ENCODE measurements at places on chromosomes 2 and 18.

GRCh38 chr2:129587426-129588064 lies 391.9 kb upstream of the RAB6C start:
- DNase-seq, result no peak

DNA sequence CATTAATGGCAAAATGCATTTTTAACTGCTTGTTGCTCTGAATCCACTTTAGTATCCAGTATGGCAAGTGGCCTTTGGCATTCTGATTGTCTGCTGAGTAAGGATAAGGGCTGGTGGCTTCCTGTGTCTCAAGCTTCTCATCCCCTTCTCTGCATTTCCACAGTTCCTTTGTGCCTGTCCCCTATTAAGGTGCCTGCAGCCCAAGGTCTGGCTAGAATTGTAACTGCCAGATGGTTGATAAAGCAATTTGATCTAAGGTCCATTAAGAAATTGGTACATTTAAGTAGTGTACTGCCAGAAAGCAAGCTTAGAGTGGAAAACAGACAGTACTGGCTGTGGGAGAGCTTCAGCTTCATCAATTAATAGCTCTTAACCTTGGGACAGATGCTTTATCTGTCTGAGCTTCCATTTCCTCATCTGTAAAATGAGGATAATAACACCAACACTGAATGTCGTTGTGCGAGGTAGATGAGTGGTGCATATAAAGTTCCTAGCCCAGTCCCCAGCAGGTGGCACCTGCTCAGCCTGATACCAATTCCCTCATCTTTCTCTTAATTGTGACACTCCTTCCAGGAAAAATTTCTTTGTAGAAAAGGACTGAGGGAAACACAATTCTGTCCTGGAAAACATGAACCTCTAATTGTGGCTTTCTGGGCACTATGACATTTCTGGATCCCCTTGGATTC lies 570.6 kb upstream of the GCFC2 start:
- DNase-seq, result no peak

DNA sequence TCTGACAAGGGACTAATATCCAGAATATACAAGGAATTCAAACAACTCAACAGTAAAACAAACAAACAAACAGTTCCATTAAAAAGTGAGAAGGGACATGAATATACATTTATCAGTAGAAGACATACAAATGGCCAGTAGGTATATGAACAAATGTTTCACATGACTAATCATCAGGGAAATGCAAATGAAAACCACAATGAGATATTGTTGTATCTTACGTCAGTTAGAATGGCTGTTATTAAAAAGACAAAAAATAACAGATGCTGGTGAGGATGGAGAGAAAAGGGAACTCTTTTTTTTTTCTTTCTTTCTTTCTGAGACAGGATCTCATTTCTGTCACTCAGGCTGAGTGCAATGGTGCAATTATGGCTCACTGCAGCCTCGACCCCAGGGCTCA lies 175.5 kb downstream of the CAMKMT start:
- no peak for DNase-seq

DNA sequence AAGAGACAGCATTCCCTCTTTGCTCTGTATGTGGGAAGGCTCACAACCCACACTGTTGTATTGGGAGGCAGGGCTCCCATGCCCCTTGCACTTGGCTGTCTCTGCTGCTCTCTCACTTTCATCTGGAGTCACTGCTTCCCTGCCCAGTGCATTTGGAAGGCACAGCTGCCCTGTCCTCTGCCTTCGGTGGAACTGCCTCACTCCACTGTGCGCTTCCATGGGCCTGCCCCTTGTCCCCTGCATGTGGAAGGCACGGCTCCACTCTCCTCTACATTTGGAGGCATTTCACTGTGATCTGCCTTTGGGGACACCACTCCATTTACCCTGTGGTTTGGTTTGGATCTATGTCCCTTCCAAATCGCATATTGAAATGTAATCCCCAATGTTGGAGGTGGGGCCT lies 9.1 kb upstream of the PROM2 start:
- no peak for DNase-seq

- no peak for DNase-seq
Observed at GRCh38 chr18:49064421-49064820, 113.7 kb upstream of the SMAD7 start.

GRCh38 chr2:26647981-26648380 lies 6.8 kb upstream of the CIB4 start:
- DNase-seq, result no peak

DNA sequence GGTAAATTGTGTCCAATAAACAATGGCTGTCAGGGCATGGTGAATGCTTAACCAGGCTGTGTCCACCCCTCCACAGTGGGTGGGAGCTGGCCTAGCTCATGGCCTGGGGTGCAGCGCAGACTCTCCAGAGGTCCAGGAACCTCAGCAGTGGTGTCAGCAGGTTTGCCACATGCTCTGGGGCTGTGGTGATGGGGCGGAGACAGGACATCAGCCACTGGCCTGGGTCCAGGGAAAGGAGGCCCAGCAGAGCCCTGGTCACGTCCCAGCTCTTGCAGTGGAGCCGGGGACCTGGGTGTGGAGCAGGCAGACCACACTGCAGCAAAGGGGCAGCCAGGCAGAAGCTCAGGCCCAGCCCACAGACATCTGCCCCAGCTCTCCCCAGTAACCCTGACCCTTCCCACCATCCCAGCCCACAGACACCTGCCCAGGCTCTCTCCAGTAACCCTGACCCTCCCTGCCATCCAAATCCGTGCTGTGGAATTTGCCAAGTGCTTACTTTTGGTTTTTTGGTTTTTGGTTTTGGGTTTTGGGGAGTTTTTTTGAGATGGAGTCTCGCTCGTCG lies 13.8 kb upstream of the KIF1A start:
- DNase-seq, result no peak

- DNase-seq, result no peak
Observed at GRCh38 chr2:128440666-128441340, 122.1 kb upstream of the HS6ST1 start.

DNA sequence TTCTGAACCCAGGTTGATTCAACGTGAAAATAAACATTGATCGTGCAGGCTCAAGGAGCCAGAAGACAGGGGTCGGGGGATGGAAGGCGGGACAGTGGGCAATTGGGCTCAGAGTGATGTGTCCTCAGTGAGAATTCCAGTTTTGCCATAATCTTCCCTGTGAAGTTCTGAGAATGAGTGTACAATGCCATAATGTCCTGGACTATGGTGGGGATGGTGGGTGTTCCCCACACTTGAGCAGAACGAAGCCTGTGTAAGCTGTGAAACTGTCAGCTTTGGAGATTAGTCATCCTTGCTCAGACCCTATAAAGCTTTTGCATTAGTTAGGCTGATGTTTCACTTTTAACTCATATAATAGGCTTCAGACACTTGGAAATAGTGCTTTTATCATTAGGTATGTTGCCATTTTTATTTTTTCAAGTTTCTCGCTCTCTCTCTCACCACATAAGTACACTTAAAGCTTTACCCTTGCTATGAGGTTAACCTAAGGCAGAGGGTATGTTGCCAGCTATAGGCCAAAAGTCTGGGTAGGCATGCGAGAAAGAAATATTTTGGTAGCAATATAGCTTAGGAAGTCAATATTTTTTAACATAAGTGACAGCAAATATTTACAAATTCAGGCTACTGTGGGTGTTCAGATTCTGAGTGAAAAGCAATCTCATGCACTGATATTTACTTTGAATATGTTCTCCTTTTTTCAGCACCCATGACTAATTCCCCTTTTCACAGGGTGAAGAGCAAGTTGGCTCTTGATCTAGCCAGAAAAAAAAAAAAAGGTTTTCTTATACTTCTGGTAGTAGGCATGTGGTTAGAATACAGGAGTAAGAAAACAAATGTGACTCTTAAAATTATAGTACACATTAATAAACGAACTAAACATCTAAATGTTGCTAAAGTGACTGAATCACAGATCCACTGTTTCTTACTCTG lies 47.2 kb downstream of the CDC42EP3 start:
- peak; percentile 79 for DNase-seq

- DNase-seq, result no peak
Observed at GRCh38 chr2:198146346-198146940, 342.1 kb downstream of the PLCL1 start.

GRCh38 chr2:39220136-39220535 lies 23.6 kb downstream of the CDKL4 start:
- no peak for DNase-seq

GRCh38 chr2:239269916-239270315 lies 130.9 kb downstream of the HDAC4 start:
- no peak for DNase-seq

DNA sequence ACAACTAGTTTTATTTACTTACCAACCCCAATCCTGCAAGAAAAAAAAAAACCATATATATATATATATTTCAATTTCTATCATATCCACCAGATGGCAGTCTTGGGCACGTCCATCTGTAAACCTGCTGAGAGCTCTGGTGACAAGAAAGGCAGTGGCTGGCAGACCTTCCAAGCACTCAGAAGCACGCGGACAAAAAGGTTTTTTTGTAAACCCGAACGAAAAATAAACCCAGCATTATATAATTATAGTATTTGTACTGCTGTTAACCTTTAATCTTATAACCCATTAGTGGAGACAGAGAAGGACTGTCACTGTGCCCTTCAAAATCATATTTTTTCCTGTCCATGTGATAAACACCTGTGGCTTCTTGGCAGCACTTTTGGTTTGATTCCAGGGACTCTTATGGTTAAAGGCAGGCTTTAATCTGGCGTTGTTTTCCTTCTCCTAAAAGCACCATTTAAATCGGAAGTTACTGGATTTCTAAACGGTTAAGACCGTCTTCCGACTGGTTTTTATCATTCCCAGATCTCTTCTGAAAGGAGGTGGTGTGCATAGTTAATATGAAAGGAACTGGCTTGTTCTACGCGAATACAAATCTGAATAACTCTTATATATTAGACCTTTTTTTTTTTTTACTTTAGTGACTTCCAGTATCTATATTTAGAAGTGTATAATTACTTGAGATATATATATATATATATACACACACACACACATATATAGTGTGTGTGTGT lies 31.0 kb upstream of the SLC3A1 start:
- peak; percentile 77 for DNase-seq

DNA sequence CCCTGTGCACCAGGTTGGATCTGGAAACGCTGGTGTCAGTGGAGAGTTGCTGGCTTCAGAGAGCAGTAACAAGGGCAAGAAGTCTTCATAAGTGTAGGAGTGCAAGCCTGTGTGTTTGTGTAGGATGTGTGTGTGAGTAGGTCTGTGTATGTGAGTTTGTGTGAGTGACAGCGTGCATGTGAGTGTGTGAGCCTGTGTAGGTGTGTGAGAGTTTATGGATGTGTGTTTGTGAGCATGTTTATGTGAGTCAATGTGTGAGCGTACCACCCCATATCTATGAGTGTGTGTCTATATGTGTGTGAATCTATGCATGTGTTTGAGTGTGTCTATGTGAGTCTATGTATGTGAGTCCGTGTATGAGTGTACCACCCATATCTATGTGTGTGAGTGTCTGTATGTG lies 86.5 kb upstream of the ATG16L1 start:
- no peak for DNase-seq

GRCh38 chr2:144183727-144184126 lies 336.2 kb downstream of the ZEB2 start:
- DNase-seq, result peak; percentile 51

DNA sequence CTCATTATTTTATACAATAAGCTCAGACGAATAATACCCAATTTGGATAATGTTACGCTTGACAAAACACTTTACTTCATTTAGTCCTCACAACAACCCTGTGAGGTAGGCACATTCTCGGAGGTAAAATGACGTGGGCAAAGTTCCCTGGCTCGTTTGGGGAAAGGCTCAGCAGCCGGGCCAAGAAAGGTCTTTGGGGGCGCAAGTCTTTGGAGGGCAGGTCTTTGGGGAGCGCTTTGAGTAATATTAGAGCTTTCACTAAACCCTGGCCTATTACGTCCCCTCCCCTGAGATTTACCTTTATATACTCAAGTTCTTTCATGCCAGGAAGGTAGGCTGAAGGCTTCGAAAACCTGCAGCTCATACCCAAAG lies 427 bp downstream of the RBKS start:
- no peak for DNase-seq

GRCh38 chr2:161421686-161422085 lies 5.6 kb downstream of the TBR1 start:
- DNase-seq, result no peak

DNA sequence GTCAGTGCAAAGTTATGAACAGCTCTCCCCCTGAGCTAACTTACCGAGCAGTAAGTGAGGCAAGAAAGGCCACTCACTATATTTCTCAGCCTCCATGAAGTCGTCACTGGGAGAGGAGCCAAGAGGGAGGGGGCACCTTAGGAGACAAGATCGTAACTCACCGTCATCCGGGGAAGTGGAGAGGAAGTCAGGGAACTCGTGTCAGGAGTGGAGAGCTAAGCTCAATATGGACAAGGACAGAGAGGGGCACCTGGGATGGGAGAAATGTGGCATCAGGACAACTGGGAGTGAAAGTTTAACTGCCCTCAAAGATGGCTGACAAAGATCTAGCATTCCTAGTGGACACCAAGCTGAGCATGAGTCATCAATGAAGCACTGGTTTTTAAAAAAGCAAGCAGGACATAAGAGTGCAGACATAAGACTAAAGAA lies 37.1 kb downstream of the BCL11A start:
- peak; percentile 86 for DNase-seq

- no peak for DNase-seq
Observed at GRCh38 chr2:54052825-54053718, 62.3 kb upstream of the ACYP2 start.

DNA sequence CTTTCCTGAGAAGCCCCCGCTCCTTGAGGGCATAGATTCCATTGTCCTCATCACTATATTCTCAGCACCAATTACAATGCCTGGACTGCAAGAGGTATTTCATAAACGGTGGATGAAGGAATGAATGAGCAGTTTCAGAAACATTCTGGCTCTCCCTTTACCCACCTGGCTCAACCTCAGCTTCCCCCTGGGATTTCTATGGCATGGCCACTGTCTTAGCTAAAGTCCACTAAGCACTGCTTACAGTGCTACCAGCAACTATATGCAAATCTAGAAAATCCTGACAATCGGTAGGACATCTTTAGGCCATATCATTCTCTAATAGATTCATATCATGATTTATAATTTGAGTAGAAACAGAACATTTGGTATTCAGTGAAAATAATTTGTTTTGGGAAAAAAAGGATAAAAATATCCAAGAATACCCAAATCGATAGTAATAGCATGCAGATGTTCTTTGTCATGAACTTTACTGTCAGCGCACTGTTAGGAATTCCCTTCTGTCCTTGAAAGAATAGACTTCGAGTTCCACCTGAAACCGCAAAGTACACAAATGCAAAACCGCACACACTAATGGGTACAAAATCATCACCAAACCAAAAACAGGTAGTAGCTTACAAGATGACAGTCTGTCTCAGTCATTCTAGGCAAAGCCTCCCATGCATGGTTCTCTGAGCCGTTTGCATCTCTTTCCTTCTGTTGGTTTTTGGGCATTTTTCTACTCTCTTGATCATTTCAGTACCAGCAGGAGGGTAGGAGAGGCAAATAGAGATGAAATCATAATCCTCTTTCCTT lies 303.6 kb upstream of the ID2 start:
- no peak for DNase-seq

DNA sequence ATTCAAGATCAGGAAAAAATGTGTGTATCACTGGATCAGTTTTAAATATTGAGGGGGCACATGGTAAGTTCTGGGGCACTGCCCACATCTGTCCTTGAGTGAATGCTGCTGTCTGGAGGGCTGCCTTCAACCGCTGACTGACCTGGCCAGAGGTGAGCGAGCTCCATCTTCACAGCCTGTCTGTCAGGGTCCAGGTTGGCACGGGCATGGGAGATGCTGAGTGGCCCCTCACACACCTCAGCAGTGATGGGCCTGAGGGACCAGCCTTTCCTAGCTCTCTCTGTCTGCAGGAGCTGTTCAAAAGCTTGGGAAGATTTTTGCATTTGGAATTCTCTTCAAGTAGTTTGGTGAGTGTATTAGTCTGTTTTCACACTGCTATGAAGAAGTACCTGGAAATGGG lies 114.8 kb upstream of the ALKAL2 start:
- no peak for DNase-seq
